ENCODE measurements at places on chromosomes 5 and 9. TPM values are rescaled to one million over a fixed set of nuclear protein-coding genes. Genes with fewer than 3 reads are reported as not detected.

The GARNL3 gene
- 5.8 TPM for total RNA-seq

The TRPM6 gene
- under 0.01 TPM for total RNA-seq

The PTPRD gene
- total RNA-seq = 23.9 TPM

The MEF2C gene
- total RNA-seq = 9.4 TPM

The ORM2 gene
- total RNA-seq = not detected

The HAND1 gene
- under 0.01 TPM for total RNA-seq

The ARHGEF39 gene
- total RNA-seq = 0.36 TPM

The PCDHGA6 gene
- 5.1 TPM for total RNA-seq

The OR1J2 gene
- total RNA-seq = 0.29 TPM

The GABRA6 gene
- total RNA-seq = not detected

The PHF24 gene
- not detected for total RNA-seq

The IFNA13 gene
- total RNA-seq = not detected

The IGFBPL1 gene
- total RNA-seq = 0.36 TPM

The PCDHB3 gene
- 0.36 TPM for total RNA-seq

The CAMK4 gene
- 0.72 TPM for total RNA-seq

The SPINK6 gene
- total RNA-seq = not detected

The POLK gene
- total RNA-seq = 34.7 TPM

The GGTA1 gene
- not detected for total RNA-seq

The CAVIN4 gene
- 1.4 TPM for total RNA-seq

The SUSD3 gene
- 0.36 TPM for total RNA-seq

The ASPN gene
- total RNA-seq = 1.2 TPM

The FAM221B gene
- not detected for total RNA-seq

The CDHR2 gene
- total RNA-seq = not detected

The HRCT1 gene
- 1.8 TPM for total RNA-seq

The ANKRD20A1 gene
- not detected for total RNA-seq

The NSUN2 gene
- 39.4 TPM for total RNA-seq

The CD72 gene
- 2.7 TPM for total RNA-seq

The ABCA1 gene
- 50.1 TPM for total RNA-seq

The HRH2 gene
- total RNA-seq = 0.36 TPM

The PCDHB4 gene
- 1.2 TPM for total RNA-seq

The LIFR gene
- 39.8 TPM for total RNA-seq

The UBE2QL1 gene
- total RNA-seq = 0.29 TPM

The SHOC1 gene
- total RNA-seq = under 0.01 TPM

The IGIP gene
- total RNA-seq = 10.5 TPM

The ZFP2 gene
- total RNA-seq = 1.4 TPM

The BTNL8 gene
- total RNA-seq = not detected

The SLCO6A1 gene
- not detected for total RNA-seq

The DNAH5 gene
- 0.36 TPM for total RNA-seq

The PDE8B gene
- total RNA-seq = under 0.01 TPM

The ZNF354C gene
- total RNA-seq = 7.6 TPM

The PCDHA9 gene
- total RNA-seq = 0.29 TPM

All from osteoblast (primary cell).